CD8-positive, alpha-beta memory T cell (primary cell): ENCODE measurements at places on chromosomes 13 and 19. TPM values are rescaled to one million over a fixed set of nuclear protein-coding genes. Genes with fewer than 3 reads are reported as not detected.

Gene ZNF541
- 0.18 TPM for polyA plus RNA-seq

Gene SLC5A5
- 0.33 TPM for polyA plus RNA-seq

Gene ZNF235
- 3.8 TPM for polyA plus RNA-seq

Gene TJP3
- 16.2 TPM for polyA plus RNA-seq
